ENCODE measurements at places on chromosomes 13 and 19.

- no peaks in the 10 kb centered on the region for H3K36me3 ChIP-seq
- no peaks in the 10 kb centered on the region for H3K4me1 ChIP-seq
- no peak overlapping the region for H3K27ac ChIP-seq
- peak; percentile 3 for DNase-seq
- no peaks in the 10 kb centered on the region for H3K27me3 ChIP-seq
Measured at GRCh38 chr13:39675904-39676303, 20.4 kb downstream of the COG6 start.

- peaks cover 20% of the 10 kb centered on the region for H3K4me1 ChIP-seq
- H3K4me3 ChIP-seq: peak overlapping the region; percentile 56
- H3K27me3 ChIP-seq: no peaks in the 10 kb centered on the region
- H3K36me3 ChIP-seq: no peaks in the 10 kb centered on the region
- H3K27ac ChIP-seq: no peak overlapping the region
Measured at GRCh38 chr19:12792853-12793289, 1.6 kb downstream of the JUNB start.

GRCh38 chr13:34179481-34179880 is 361.5 kb downstream of the RFC3 start:
- H3K27me3 ChIP-seq: no peaks in the 10 kb centered on the region
- H3K36me3 ChIP-seq: no peaks in the 10 kb centered on the region
- no peak overlapping the region for H3K27ac ChIP-seq
- peaks cover 4% of the 10 kb centered on the region for H3K4me1 ChIP-seq
- DNase-seq: peak; percentile 87

DNA sequence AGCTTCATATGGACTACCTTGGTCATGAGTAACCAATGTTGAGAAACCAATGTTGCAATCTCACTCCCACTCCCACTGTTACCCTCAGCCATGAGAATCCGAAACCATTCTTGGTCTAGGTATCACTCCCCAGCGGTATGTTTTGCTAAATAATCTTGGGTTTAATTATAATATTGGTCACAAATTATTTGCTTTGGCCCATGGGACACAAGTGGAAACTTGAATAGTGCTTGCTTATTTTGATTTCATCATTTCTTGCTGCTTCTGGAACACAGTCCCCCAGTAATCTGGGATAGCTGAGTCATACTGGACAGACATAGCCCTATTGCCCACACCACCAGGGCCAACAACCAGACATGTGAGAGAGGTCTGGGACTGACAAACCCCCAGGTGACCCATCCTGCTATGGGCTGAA is 171.6 kb upstream of the IPO5 start:
- DNase-seq: no peak
- no peaks in the 10 kb centered on the region for H3K4me1 ChIP-seq
- no peaks in the 10 kb centered on the region for H3K36me3 ChIP-seq
- no peak overlapping the region for H3K27ac ChIP-seq

DNA sequence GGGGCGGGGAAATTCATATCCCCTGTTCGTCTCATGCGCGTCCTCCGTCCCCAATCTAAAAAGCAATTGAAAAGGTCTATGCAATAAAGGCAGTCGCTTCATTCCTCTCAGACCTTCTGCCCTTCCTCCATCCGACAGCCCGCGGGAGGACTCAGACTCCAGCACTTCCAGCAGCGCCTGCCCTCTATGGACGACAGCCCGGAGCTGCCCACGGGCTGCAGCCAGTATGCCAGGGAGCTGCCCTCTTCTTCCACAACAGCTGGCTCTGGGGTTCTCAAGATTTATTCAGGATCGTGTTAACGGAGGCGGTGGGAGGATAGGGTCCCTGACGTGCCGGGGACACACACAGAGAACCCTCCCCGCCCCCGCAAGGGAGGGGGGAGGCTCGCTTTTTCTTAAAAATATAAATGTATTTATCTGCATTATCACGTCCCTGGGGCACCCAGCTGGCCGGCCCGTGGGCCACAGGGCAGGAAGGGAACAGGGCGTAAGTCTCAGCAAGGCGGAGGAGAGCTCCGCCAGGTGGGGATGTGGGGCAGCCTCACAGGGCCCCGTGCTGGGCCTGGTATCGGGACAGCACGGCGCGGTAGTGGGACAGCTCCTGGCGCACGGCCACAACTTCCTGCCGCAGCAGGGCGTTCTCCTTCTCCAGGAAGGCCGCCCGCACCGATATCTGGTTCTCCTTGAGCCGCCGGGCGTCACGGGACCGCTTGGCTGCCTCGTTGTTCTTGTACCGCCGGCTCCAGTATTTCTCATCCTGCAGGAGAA is 6.7 kb downstream of the DBP start:
- H3K27me3 ChIP-seq: no peaks in the 10 kb centered on the region
- H3K4me3 ChIP-seq: peak overlapping the region; percentile 17
- H3K36me3 ChIP-seq: no peaks in the 10 kb centered on the region
- peak; percentile 90 for DNase-seq

DNA sequence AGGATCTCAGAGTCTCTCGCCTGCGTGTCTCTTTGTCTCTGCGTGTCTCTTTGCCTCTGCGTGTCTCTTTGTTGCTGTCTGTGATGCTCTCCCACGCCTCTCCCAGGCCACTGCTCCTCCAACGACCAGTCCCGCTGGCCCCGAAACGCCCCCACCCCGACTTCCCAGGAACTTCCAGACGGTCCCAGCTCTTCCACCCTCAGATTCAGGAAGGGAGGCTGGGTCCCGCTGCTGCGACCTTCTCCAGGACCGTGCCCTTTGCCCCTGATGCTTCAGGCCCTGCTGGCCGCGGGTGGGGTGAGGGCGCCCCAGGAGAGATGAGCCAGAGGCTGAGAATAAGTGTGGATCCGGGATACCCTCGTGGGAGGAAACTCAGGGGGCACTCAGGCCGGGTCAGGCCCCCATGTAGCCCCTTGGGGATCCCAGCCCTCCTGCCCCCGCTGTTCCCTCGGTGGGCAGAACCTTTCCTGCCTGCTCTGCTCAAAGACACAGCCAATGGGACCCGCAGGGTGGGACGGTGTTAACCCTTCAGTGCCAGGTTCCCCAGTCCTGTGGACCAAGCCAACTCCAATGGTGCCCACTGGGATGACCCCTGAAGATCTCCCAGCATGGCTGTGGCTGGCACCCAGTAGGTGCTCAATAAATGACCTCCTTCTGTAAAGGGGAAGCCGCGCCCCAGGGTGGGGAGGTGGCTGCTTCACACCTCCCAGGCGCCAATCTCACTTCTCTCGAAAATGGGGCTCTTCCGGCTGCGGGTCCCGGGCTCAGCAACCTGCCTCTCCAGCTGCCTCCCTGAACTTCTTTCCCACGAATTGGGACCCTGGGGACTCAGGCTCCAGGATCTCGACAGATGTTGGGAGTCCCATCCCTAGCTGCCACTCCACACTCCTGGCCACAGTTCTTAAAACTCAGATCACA is 1.5 kb upstream of the S1PR5 start:
- no peaks in the 10 kb centered on the region for H3K27me3 ChIP-seq
- H3K4me1 ChIP-seq: peaks cover 3% of the 10 kb centered on the region
- H3K4me3 ChIP-seq: no peak overlapping the region
- no peaks in the 10 kb centered on the region for H3K36me3 ChIP-seq

DNA sequence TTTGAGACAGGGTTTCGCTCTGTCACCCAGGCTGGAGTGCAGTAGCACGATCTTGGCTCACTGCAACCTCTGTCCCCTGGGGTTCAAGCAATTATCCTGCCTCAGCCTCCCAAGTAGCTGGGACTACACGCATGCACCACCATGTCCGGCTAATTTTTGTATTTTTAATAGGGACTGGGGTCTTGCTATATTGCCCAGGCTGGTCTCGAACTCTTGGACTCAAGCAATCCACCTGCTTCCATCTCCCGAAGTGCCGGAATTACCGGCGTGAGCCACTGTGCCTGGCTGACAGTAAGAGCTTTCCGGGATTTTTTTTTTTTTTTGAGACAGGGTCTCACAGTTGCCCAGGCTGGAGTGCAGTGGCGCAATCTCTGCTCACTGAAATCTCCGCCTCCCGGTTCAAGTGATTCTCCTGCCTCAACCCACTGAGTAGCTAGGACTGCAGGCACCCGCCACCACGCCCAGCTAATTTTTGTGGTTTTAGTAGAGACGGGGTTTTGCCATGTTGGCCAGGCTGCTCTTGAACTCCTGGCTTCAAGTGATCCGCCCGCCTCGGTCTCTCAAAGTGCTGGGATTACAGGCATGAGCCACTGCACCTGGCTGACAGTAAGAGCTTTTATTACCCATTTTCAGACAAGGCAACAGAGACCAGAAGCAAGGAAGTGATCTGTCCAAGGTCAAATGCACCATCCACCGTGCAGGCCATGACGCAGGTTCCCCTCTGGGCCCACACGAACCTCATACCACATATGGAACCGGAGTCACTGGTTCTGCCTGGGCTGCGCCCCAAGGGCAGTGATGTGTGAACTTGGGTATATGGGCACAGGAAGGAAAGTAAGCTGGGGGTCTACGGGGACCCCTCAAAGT is 21.0 kb downstream of the RFX1 start:
- no peak for DNase-seq
- H3K36me3 ChIP-seq: no peaks in the 10 kb centered on the region
- H3K27me3 ChIP-seq: no peaks in the 10 kb centered on the region
- H3K4me3 ChIP-seq: no peak overlapping the region
- H3K27ac ChIP-seq: peak overlapping the region; percentile 26

DNA sequence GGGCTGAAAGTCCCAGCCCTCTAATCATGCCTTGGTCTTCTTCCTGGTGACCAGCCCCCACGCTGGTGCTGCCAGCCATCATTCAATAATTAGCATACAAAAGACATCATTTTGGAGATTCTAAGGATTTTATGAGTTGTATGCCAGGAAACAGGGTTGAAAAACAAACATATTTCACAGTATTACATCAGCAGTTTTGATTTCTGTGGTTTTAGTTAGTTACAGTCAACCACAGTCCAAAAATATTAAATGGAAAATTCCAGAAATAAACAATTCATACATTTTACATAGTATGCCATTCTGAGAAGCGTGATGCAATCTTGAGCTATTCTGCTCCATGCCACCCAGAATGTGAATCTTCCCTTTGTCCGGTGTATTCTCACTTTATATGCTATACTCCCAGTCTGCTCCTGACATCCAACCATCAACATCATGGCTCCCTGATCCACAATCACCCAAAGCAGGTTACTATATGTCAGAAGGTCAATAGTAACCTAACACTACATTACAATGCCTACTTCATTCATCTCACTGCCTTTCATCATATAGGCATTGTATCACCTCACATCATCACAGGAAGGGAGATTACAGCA is 49.2 kb downstream of the STOML3 start:
- H3K4me1 ChIP-seq: no peaks in the 10 kb centered on the region
- DNase-seq: no peak
- no peak overlapping the region for H3K4me3 ChIP-seq
- H3K27ac ChIP-seq: no peak overlapping the region
- H3K27me3 ChIP-seq: no peaks in the 10 kb centered on the region
- no peaks in the 10 kb centered on the region for H3K36me3 ChIP-seq

GRCh38 chr13:102033857-102034331 is 368.0 kb downstream of the FGF14 start:
- no peak overlapping the region for H3K4me3 ChIP-seq
- H3K4me1 ChIP-seq: no peaks in the 10 kb centered on the region
- no peaks in the 10 kb centered on the region for H3K27me3 ChIP-seq
- no peaks in the 10 kb centered on the region for H3K36me3 ChIP-seq
- no peak for DNase-seq

GRCh38 chr19:426725-427445 is 17.9 kb upstream of the C2CD4C start:
- no peaks in the 10 kb centered on the region for H3K36me3 ChIP-seq
- H3K4me1 ChIP-seq: no peaks in the 10 kb centered on the region
- DNase-seq: no peak
- no peak overlapping the region for H3K27ac ChIP-seq

GRCh38 chr13:43905435-43906031 is 25.8 kb downstream of the LACC1 start:
- no peaks in the 10 kb centered on the region for H3K4me1 ChIP-seq
- H3K4me3 ChIP-seq: no peak overlapping the region
- no peaks in the 10 kb centered on the region for H3K27me3 ChIP-seq
- no peaks in the 10 kb centered on the region for H3K36me3 ChIP-seq

GRCh38 chr13:29140277-29140676 is 320.1 kb downstream of the MTUS2 start:
- H3K4me1 ChIP-seq: no peaks in the 10 kb centered on the region
- no peak overlapping the region for H3K4me3 ChIP-seq
- H3K27me3 ChIP-seq: no peaks in the 10 kb centered on the region

DNA sequence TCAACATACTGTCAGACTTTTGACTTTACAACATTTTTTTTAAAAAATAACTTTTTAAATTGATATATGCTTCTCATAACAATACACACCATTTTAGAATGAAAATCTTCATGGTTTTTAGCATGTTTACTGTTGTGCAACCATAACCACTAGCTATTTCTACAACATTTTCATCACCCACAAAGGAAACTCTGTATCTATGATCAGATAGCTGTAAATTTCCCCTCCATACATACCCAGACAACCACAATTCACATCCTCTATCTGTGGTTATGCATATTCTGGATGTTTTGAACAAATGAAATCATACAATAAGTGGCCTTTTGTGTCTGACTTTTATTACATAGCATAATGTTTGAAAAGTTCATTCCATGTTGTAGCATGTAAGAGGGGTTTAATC is 1666.0 kb downstream of the EFNB2 start:
- no peaks in the 10 kb centered on the region for H3K27me3 ChIP-seq
- no peak for DNase-seq
- H3K36me3 ChIP-seq: no peaks in the 10 kb centered on the region
- H3K27ac ChIP-seq: no peak overlapping the region
- H3K4me1 ChIP-seq: peaks cover under 1% of the 10 kb centered on the region

DNA sequence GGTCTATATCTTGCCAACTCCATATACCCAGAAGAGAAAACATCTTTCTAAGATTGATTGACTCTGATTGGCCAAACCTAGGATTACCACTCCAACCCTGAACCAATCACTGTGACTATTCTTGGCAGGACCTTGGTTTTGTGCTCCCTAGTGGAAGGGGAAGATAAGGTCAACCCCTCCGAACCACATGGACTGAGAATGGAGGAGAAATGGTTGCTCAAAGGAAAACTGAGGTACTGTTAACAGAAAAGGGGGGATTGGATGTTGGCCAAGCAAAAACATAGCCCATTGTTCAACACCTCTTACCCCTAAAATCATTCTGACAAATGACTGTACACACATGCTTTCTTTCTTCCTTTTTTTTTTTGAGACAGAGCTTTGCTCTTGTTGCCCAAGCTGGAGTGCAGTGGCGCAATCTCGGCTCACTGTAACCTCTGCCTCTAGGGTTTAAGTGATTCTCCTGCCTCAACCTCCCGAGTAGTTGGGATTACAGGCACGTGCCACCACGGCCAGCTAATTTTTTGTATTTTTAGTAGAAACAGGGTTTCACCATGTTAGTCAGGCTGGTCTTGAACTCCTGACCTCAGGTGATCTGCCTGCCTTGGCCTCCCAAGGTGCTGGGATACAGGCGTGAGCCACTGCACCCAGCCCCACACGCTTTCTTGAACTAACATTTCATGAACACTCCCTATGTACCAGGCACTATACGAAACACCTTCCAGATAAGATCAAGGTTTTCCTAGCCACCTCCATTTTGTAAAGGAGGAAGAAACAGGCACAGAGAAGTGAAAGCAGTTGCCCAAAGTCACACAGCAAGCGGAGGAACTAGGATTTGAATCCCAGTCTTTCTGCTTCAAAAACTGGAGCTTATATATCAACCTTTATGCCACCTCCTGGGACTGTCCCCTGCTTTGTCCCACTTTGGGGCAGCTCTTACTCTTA is 6.5 kb downstream of the MEIOSIN start:
- H3K27me3 ChIP-seq: no peaks in the 10 kb centered on the region
- DNase-seq: no peak
- no peaks in the 10 kb centered on the region for H3K4me1 ChIP-seq
- no peak overlapping the region for H3K27ac ChIP-seq
- no peak overlapping the region for H3K4me3 ChIP-seq
- no peaks in the 10 kb centered on the region for H3K36me3 ChIP-seq
